GM13976 (cell line): ENCODE measurements at places on chromosomes 2 and 18.
A peak's percentile ranks its signal among the peaks of the same experiment; 100 is the strongest.

GRCh38 chr18:805008-805754 lies 6.9 kb downstream of the YES1 start:
- peak; percentile 28 for DNase-seq

DNA sequence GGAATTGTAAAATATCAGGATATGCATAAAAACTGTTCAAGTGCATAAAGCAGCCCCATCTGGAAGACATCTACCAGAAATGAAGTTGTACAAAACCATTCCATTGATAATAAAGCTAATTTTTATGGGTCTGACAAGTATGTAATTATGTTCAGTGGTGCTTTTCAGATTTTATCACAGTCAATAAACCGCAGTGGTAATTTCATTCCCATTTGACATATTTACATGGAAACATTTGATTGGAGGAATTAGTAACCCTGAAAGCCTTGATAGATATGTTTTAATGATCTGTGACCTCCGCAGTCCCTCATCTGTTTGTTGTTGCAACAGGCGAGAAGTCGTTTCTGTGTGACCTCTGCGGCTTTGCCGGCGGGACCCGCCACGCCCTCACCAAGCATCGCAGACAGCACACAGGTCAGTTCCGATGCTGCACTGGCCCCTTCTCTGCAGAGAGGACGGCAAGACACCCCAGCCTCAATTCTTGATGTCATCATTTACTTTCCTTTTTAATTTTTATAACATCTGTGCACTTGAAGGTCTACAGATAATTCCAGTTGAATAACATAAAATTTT lies 283.1 kb downstream of the ZNF407 start:
- DNase-seq: no peak

GRCh38 chr2:190158798-190159434 lies 96.4 kb upstream of the MSTN start:
- no peak for DNase-seq

- DNase-seq: peak; percentile 89
These were observed at the start of gene CDCA7 for GRCh38 chr2:173354582-173355131. CDCA7 (plus strand) TSS chr2:173354872; CDS start chr2:173354964, 92 bp downstream.

- no peak for DNase-seq
These were observed 142.2 kb downstream of the PKP4 start for GRCh38 chr2:158598862-158599517.

DNA sequence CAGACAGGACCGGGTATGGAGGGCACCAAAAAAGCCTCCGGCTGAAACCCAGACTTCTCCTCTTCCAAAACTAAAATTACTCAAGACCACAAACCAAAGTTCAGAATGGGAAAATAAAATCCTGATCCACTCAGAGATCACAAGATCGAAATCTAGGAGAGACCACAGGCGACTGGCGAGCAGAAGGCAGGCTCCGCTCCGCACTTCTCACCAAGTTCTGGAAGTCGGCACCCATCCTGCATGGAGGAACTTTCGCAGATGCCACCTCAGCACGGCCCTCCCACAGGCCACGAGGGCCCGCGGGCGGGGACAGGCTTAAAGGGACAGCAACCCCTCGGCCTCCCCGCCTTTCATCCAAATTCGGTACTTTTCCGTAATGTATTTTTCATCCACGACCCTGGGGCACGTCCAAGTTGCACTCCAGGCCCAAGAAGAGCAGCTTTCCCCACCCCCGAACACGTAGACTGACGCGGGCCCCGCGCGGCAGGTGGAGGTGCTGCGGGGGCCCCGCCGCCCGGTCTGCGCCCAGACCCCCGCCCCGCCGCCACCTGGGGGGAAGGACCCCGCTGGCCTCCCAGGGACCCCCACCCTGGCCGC lies 43.7 kb downstream of the HDLBP start:
- DNase-seq: peak; percentile 75

DNA sequence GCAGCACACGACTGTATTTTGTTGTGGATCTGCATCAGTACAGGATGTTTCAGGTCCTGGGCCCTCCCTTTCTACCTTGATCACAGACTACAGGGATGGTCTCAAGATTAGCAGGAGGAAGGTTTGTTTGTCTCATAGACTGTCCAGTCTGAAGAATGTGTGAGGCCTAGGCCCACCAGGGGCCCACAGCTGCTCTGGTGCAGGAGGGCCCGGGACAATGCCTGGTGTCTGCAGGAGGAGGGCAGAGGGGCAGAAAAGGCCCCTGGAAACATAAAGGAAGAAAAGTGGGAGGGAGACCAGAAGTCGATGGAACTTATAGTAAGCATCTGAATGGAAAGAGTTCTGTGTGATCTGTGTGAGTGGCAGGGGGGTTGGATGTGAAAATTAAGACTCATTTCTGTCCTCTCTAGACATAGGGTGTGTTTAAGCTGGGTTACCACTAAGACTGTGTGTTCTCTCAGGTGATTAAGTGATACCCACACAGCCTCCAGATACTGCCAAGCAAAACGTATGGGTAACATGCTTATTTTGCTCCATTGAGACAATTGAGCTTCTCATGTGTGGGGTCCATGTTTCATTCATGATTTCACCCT lies 33.4 kb upstream of the LPIN2 start:
- peak; percentile 44 for DNase-seq

DNA sequence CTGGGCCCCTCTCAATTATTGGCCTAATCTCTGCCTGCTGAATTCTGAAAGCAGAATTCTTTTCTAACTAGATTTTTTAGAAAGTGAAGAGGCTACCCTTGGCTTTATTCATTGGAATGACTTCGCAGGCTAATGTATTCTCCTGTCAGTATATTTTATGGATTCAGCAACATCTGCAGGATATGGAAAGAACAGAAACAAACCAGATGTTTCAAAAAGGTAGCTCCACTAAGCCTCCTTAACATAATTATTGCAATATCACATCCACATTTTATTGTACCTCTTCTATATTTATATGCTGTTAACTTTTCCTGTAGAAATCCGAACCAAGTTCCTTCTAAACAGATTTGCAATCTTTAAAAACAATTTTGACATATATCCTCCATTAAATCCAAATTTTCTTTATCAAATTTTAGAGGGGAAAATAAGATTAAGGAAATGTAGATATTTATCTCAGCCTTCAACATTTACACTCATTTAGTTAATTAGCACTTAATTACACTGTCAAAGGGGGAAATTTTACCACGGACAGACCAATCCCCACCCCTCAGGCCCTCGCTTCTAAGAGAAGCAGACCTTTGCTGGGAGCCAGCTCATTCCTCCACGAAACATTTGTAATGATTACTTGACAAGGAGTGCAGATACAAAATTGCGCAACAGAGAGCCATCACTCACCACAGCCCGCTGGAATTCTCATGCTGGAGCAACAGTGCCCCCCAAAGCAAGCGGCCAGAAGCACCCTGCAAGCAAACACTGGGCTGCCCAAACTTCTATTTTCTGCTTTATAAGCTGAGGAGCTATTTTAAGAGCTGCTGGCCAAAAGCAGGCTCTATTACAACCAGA lies 253.4 kb downstream of the ETAA1 start:
- DNase-seq: peak; percentile 36

DNA sequence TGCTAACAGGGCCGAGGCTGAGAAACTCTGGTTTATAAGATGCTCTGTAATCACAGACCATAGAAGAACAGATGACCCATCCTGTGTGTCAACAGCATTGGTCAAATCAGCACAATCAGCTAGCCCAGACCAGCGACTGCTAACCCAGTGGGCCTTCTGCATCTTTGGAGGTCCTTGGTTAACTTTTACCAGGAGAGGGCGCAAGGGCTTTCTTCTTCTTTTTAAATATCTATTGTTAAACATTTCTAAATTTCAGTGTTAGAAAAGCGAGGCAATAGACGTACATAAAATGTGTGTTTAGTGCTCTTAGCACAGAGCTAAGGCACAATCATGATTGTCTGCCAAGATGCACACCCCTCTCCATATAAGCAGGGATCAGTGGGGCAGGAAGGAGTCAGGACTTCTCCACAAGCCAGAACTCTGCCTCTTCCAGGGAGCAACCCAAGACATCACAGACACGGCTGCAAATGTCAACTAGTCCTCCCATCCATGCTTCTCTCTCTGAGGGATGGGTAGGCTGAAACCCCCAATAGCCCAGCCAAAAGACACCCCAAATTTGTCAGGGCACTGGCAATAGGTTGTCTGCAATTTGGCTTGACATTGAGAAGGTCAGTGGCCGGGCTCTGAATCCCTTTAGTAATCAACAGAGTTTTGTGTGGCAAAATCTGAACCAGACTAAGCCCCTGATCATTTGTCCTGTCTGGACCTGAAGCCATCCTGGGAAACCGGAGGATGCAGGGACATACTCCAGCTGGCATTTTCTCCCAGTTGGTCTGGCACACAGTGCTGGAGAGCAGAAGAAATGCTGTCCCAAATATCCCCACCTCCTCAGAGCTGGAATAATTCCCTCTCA lies 188.2 kb downstream of the BCL2 start:
- DNase-seq: peak; percentile 57

- no peak for DNase-seq
These were observed 6.2 kb downstream of the ESPNL start for GRCh38 chr2:238106339-238106697.

- DNase-seq: no peak
These were observed 30.9 kb downstream of the HAUS1 start for GRCh38 chr18:46134920-46135675.

DNA sequence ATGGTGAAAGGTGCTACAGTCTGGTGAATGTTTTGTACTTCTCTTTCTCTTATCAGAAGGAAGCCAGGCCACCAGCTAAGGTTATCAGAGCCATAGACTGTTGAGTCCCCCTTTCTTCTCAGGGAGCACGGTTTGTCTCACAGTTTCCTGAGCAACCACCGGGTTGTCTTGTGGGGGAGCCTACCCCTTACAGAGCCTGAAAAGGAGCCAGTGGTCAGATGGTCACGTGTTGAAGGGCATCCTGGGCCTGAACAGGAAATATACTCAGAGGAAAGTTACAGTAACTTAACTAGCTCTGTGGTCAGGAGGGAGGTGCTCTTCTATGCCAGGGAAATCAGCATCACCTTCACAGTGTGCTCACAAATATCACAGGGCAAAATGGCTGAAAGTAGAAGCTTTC lies 11.6 kb downstream of the CD28 start:
- no peak for DNase-seq

- no peak for DNase-seq
These were observed 214.3 kb upstream of the APCDD1 start for GRCh38 chr18:10239991-10240634.

DNA sequence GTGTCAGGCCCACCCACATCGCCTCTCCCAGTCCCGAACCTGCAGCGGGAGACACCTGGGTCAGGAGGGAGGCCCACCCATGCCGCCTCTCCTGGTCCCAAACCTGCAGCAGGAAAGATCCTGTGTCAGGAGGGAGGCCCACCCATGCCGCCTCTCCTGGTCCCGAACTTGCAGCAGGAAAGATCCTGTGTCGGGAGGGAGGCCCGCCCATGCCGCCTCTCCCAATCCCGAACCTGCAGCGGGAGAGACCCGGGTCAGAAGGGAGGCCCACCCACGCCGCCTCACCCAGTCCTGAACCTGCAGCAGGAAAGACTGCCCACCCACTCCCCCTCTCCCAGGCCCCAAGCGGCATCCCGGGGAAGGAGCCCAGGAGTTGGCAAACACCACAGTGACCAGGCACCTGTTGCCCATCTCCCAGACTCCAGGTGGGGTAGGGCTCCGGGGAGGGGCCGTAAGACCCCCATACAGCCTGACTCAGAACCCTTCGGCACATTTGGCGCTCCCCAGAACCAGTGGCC lies 7.8 kb downstream of the SLC66A2 start:
- no peak for DNase-seq

DNA sequence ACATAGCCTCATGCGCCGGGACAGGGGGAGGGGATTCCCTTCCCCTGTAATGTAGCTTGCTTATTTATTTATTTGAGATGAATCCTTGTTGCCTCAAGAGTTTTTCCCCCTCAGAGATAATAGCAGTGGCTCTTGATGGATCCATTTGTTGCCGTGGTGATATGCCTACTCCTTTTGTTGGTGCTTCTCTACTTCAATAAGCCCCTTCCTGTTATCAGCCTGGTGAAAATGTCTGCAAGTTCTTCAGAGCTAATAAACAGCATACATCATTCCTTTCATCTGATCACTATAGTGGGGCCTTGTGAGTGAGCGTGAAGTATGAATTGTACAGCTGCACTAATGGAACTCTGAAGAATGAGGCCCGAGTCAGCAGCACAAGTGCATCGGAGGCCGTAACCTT lies 19.4 kb downstream of the FZD5 start:
- no peak for DNase-seq

GRCh38 chr2:12881952-12882351 lies 165.2 kb downstream of the TRIB2 start:
- DNase-seq: no peak
